ENCODE measurements at places on chromosomes 5 and 9.

GRCh38 chr5:153952893-153953292, 85.8 kb downstream of the FAM114A2 start:
- no peak for DNase-seq

DNA sequence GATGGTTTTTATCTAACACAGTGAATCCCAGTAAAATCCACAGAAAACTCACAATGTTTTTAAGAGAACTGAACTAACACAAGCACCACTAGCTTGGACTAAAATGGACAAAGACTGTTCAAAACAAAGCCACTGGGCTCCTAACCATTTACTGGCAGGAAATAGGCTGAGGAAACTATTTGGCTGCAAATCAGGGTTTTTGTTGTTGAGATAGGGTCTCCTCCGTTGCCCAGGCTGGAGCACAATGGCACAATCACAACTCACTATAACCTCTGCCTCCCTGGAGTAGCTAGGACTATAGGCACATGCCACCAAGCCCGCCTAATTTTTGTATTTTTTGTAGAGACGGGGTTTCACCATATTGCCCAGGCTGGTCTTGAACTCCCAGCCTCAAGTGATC, 99.7 kb downstream of the THBS4 start:
- no peak for DNase-seq

DNA sequence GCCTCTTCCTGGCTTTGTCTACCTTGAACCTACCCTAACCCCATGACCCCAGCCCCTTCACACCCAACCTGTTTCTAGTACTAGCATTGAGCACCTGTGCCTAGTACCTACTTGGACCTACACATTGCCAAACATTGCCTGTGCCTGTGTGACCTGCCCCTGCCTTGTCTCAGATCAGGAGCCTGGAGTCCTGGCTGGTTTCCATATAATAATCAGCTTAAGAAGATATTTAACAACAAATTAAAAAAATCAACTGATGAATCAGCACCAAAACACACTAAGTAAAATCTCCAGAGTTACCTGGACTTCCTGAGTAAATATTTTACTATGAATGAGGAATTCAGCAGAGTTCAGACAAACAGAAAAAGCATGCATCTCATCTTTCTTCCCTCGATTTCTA, 17.7 kb downstream of the LPAR1 start:
- no peak for DNase-seq

DNA sequence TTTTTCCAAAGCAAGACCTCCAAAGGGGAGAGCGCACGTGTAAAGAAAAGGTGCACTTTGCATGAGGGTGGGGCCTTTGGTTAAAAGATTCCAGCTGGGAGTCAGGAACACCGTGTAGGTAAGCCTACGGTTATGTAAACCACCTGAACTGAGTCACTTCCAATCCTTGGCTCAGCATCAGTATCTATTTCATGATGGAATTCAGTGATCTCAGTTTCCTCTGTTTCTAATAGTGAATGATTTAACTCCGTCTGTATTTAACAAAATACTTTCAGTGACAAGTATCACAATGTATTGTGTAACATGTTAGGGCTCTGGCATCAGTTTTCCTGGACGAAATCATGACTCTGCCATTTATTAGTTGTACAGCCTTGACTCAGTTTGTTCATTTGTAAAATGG, 1.3 kb upstream of the SVEP1 start:
- DNase-seq = no peak

DNA sequence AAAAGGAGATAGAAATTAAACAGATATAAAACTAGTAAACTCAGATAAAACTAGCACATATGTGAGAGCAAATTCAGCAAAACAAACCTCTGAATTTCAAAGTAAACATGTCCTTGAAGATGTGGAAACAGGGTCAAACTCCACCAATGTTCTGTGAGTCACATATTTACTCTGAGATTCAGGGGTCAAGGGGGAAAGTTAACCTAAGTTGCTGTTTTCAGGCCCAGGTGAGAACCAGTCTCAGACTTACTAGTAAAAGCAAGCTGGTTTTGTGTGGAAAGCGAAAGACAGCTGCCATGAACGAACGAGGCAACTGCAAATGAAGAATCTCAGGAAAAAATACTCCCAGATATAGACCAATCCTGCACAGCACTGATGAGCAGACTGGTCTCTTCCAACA, 29.0 kb downstream of the PSMB7 start:
- no peak for DNase-seq

- DNase-seq = peak; percentile 53
Measured at GRCh38 chr5:175718401-175719108, 60.7 kb downstream of the HRH2 start.

- DNase-seq = peak; percentile 24
Measured at GRCh38 chr5:175658299-175659145, 651 bp downstream of the HRH2 start.

DNA sequence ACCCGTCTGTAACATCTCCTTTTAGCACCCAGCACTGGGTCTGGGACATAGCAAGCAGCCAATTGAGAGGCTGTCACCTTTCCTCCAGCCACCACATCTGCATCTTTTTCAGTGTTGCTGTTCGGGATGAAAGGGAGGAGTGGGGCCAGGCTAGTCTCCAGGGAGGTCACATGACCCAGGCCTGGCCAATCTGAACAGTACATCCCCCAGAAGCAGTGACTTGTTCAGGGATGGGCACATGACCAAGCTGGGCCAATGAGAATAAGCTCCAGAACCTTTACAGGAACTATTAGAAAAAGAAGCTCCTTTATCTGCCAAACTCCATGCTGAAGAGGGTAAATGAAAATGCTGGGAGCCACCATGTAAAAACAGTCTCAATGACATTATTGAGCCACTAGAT, 359.0 kb downstream of the SLIT3 start:
- no peak for DNase-seq

DNA sequence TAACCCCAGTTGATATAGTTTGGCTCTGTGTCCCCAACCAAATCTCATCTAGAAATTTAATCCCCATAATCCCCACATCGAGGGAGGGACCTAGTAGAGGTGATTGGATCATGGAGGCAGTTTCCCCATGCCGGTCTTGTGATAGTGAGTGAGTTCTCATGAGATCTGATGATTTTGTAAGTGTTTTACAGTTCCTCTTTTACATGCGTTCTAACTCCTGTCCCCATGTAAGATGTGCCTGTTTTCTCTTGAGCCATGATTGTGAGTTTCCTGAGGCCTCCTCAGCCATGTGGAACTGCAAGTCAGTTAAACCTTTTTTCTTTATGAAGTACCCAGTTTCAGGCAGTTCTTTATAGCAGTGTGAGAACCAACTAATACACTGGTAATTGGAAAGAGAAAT, 73.6 kb downstream of the CDH12 start:
- no peak for DNase-seq

- no peak for DNase-seq
Measured at GRCh38 chr9:72786948-72787347, 165.9 kb downstream of the ALDH1A1 start.

DNA sequence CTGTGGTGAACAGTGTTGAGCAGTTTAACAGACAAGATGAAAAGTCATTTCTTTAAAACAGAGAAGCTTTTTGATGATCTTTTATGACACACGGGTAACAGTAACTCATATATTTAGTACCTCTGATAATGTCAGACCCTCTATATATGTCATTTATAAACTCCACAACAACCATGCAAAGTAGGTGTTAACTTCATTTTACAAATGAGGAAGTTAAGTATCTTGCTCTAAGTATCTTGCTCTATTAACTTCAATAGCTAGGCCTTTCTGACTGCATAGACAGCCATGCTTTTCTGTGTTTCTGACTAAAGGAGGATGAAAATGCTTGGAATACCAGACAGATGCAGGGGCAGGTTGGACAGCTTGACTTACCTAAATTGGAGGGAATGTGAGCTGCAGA, 1.8 kb downstream of the NUDT2 start:
- no peak for DNase-seq

DNA sequence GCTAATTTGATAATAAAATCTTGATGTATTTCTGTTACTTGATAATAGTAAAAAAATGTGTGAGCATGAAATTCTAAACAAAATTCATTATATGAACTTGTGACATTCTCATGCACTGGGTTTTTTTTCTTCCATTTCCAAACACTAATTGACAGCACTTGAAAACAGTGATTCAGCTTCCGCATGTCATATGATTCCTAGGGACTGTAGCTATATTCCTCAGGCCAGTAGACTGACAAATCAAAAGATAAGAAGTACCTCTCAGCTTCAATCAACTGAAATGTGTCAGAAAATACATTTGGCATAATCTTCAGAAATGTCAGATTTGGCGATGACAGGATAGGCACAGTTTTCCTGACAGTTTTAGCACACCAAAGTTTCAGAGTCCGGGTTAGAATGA, 52.5 kb downstream of the EFNA5 start:
- DNase-seq = no peak

GRCh38 chr9:111035543-111036428, 2.5 kb downstream of the LPAR1 start:
- no peak for DNase-seq

DNA sequence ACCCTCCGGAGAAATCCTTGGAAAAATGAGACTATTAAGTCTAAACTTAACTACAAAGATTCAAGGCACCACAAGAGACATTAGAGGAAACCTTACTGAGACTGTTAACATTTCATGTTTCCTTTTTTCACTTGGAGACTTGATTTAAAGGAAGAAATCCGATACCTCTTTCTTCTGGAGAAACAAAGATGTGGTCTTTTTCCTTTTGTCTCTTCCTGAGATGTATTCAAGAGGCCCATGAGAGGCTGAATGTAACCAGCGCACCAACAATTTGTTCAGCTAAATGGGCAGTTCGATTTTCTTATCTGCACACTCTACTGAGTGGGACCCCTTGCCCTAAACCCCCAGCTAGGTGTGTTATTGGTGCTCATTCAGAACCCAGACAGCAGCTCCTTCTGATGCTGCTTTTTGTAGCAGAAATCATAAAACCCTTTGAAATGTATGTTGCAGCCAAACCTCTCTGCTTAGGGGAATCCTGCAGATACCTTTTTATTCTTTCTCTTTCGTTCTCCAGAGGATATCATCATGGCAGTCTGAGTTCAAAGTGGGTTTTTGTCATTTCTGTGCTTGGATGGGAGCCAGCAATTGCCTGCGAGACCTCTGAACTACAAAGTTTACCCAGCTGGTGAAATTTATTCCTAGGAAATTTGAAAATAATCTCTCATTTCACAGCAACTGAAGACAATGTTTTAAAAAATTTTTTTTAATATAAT, 41.9 kb upstream of the ACTBL2 start:
- no peak for DNase-seq

- DNase-seq = peak; percentile 10
Measured at GRCh38 chr9:36993933-36994764, 39.9 kb downstream of the PAX5 start.

DNA sequence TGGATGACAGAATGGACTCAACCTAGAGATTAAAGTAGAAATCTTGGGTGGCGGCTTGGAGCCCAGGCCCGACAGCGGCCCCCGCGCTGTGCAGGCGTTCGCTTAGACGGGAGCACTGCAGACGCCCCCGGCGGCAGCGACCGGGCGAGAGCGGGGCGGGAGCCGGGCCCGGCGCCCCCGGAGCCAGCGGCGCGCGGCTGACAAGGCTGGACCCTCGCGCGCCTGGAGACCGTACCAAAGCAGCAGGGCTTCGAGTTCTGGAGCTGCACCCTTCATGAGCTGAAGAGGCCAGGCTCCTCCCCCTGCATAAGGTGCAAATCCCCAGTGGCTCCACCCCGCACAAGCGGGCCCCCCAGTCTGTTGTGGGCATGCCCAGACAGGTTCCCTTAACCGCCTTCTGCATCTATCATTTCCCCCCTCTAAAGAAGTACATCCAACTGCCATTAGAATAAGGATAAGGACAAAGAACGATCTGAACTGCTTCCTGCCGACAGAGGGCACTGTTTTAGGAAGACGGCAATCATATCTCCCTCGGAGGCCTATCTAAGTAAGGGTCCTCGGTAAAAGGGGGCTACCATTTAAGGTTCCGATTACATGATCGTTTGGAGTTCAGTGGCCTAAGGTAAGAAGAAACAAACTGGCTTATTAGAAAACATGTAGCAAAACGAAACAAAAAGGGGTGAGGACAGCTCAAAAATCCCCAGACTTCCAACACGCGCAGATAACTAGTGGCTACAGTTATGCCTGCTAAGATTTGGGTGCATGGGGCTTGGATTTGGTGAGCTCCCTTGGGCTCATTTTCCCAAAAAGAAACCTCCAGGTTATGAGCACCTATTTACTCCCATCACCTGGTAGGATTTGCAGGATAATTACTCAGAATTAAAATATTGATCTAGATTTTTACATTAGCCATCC, 66.3 kb downstream of the RGMB start:
- DNase-seq = peak; percentile 19

DNA sequence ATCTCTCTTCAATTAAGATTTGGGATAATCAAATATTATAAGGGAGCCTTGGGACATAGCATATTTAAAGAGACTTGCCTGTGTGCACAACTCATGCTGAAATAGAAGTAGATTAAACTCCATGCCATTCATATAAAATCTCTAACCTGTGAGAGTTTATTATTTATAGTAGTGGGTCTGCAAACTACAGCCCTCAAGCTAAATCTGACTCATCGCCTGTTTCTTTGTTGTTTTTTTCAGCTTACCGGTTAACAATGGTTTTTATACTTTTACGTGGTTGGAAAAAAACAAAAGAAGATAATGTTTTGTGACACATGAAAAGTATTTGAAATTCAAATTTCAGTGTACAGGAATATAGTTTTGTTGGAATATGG, 61.9 kb upstream of the GHR start:
- DNase-seq = no peak

DNA sequence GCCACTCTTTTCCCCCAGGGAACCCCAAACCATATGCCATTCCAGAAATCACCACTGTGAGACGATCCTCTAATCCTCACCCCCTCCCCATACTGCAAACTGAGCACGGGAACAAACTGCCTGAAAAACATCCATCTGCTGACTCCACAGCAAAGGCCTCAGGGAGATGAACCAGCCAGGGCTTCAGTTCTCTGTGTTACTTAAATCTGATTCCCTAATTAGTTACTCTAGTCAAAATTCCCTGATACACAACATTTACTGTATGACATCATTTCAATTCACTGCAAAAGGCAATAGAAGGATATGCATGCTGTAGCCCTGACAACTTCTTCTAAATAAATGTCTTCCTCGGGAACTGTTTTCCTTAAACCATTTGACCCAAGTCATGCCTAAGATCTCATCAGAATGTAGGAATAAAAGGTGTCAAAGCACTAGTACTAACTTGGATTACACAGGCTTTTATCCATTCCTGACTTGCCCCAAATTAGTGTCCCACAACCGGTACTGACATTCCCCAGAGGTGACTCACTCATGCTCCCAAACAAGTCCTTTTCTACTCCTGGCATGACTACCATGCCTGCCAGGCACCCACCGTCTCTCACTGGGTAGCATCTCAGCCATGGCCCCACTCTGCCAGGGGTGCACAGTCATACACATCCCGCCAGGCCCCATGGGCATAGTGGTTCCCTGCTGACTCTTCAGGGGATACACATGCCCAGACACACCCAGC, 35.0 kb downstream of the MTX3 start:
- no peak for DNase-seq

DNA sequence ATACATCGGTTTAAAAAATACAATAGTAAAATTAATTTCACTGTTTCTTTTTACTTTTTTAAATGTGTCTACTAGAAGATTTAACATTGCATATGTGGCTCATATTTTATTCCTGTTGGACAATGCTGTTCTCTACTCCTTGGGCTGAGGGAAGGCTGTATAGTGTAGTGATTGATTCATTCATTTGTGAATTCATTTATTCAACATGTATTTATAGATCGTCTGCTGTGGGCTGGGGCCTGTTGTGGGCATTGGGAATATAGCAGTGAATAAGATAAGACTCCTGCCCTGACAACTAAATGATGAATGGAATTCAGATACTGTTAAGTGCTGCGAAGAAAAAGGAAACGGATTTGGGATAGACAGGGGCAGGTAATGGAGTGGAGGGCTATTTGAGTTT, 55.7 kb downstream of the ZNF618 start:
- DNase-seq = no peak

GRCh38 chr9:106620866-106621265, 242.1 kb upstream of the ZNF462 start:
- no peak for DNase-seq
